ENCODE measurements at places on chromosomes 2 and 18.

DNA sequence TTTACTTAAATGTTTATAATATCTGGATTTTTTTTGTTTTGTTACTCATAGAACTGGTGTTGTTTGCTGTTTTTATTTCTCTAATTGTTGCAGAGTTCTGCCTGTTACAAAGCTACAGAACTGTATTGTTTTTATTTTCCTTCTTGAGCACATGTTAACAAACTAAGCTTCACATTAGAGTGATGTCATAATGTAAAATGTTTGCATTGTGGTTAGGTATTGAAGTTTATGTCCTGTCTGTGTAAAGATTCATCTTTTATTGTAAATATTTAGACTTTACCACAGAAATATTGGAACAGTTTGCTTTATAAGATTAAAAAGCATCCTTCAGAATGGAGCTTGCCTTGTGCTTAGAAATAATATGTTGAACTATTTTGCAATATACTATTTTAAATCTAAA, 67.7 kb downstream of the CLIP4 start:
- no peak for DNase-seq

- DNase-seq: no peak
Measured at GRCh38 chr2:176746411-176746810, 466.2 kb upstream of the HNRNPA3 start.

GRCh38 chr2:29097569-29097968, 17.6 kb upstream of the CLIP4 start:
- DNase-seq: no peak

GRCh38 chr2:190210471-190210870, 109.2 kb downstream of the HIBCH start:
- DNase-seq: no peak

- DNase-seq: no peak
Measured at GRCh38 chr2:187939180-187939579, 352.5 kb upstream of the GULP1 start.

DNA sequence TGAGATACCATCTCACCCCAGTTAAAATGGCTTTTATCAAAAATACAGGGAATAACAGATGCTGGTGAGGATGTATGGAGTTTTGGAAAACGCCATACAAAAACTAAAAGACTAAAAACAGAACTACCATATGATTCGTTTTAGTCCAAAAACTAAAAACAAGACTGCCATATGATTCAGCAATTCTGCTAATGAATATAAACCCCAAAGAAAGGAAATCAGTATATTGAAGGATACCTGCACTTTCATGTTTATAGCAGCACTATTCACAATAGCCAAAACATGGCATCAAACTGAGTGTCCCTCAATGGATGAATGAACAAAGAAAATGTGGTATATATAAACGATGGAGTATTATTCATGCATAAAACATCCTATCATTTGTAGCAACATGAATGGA, 224.4 kb upstream of the MC4R start:
- DNase-seq: no peak

- DNase-seq: no peak
Measured at GRCh38 chr18:37537868-37538525, 27.6 kb downstream of the CELF4 start.

- DNase-seq: no peak
Measured at GRCh38 chr18:55088000-55088401, 128.7 kb upstream of the CCDC68 start.

GRCh38 chr2:23375448-23375847, 9.5 kb upstream of the KLHL29 start:
- DNase-seq: no peak

GRCh38 chr2:105573490-105573889, 171.2 kb upstream of the NCK2 start:
- peak; percentile 2 for DNase-seq

- no peak for DNase-seq
Measured at GRCh38 chr2:221310730-221311129, 261.4 kb downstream of the EPHA4 start.
